ENCODE measurements at places on chromosomes 16 and 17.

- no peak for DNase-seq
Measured at GRCh38 chr16:80803339-80804055, 901 bp downstream of the CDYL2 start.

GRCh38 chr16:88295671-88296436 lies 86.9 kb upstream of the ZNF469 start:
- no peak for DNase-seq

DNA sequence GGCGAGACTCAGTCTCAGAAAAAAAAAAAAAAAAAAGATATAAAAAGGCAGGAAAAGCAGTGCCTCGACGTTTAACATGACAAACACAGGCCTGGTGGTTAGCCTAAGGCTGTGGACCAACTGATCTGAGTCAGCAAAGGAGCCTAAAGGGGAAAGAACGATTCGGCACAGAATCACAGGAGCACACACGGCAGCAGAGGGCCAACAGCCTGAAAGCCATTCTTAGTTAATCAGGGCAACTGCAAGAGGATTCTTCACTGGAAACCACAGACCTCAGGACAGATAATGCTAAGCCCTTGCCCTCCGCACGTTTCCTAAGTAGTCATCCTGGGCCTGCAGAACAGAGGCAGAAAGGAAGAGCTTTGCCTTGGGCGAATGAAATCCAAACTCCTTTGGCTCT lies 14.7 kb downstream of the TMEM11 start:
- DNase-seq = no peak

GRCh38 chr17:4125552-4125951 lies 17.3 kb downstream of the ZZEF1 start:
- no peak for DNase-seq

GRCh38 chr16:84074721-84075120 lies 32.1 kb upstream of the SLC38A8 start:
- DNase-seq = no peak

DNA sequence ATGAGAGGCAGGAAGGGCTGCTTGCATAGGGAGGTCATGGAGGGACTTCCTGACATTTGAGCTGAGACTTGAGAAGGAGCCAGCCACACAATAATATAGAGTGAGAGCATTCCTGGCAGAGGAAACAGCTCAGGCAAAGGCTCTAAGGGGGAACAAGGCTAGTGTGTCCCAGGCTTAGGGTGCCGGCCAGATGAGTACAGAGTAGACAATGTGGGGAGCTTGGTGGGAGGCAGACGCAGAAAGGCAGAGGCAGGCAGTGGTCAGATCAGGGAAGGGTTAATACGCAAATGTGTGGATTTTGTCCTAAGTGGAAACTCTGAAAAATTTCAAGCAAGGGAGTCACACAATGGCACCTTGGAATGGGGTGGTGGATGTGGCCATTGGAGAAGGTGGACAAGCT lies 31.3 kb downstream of the CD300LB start:
- DNase-seq = no peak

DNA sequence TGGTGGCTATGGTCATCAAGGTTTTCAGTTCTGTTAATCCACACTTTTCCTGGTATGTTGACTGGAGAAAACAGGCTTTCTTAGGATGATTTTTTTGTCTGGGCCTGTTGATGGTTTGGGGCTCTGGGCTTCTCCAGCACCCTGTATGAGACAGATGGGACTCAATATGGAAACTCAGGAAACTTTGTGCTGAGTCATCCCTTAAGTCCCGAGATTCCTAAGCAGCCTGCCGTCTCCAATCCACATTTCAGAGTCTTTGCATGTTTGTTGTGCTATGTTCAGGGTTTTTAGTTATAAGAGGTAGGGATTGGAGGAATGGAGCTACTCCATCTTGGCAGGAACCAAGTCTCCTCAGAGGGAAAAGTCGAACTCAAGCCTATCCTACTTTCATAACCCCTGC lies 253.3 kb upstream of the FOXF1 start:
- DNase-seq = no peak

DNA sequence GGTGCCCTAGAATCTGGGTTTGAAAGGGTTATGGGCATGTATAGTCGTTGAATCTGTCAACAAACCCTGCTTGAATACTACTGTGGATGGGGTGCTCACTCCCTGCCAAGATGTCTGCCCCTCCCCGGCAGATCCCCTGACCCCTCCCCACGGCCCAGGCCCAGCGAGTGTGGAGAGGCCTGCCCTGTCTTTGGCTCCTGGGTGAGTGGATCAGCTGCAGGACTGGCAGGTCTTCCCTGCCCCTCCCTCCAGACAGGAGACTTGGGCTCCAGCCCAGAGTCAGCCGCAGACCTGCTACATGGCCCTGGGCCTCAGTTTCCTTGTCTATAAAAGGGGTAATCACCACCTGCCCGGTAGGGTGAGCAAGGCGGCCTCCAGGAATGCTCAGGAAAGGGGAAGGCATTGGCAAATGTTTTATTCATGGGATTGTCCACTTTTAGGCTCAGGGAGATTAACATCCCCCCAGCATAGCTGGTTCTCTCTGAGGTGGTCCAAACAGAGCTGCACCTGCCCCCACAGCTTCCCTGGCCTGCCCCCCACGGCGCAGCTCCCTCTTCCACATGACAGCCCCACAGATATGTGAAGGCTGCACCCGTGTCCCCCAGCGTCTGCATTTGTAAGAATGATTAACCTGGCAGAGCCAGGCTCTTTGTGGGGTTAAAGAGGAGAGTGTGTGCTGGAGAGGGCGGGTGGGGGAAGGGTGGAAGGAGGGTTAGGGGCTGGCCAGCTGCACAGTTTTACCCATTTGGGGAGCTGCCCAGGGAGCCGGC lies 18.5 kb upstream of the SPNS2 start:
- no peak for DNase-seq

DNA sequence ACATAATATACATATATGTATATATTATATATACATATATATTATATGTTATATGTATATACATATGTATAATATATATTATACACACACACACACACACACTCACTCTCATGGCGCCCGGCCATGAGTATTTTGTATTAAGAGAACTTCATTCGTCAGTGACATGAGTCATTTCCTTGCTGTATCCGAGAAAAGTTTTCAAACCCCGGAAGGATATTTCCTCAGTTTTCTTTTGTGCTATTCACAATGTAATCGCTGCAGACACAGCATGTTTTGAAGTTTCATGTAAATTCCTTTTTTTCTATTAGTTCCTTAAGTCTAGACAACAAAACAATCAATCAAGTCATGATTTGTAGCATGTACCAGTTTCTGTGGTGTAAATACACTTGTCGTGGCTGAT lies 33.3 kb downstream of the OR1D5 start:
- DNase-seq = no peak

DNA sequence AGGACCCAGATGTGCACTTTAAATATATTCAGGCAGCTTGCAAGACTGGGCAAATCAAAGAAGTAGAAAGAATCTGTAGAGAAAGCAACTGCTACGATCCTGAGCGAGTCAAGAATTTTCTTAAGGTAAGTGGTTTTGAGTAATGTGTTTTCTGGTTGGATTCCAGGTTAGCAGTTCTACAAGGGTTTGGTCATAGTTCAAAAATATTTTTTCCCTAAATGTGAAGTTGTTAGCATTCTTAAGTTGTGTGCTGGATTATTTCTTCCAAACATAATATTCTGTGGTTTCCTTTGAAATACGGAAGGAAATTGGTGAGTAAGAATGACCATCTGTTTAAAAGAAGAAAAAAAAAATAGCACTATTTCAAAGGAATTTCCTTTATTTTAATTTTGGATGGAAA lies 38.4 kb downstream of the PTRH2 start:
- DNase-seq = no peak

DNA sequence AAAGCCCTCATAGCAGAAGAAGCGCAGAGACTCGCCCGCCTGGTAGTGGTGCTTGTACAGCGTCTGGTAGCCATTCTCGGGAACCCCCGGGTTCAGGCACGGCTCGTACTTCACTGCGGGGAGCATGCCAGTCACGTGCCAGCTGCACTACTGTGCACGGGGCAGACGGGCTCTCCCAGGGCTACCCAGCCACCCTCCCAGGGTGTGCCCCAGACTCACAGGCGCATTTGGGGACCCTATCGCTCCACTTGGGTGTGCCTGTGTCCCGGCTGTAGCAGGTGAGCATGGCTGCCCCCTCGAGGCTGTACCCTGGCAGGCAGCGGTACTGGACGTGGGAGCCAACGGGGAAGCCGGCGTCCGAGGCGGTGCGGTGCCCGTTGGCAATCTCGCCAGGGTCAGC lies 10.3 kb upstream of the CDIPT start:
- DNase-seq = no peak

- DNase-seq = no peak
Measured at GRCh38 chr17:59439262-59439661, 107.8 kb downstream of the YPEL2 start.

DNA sequence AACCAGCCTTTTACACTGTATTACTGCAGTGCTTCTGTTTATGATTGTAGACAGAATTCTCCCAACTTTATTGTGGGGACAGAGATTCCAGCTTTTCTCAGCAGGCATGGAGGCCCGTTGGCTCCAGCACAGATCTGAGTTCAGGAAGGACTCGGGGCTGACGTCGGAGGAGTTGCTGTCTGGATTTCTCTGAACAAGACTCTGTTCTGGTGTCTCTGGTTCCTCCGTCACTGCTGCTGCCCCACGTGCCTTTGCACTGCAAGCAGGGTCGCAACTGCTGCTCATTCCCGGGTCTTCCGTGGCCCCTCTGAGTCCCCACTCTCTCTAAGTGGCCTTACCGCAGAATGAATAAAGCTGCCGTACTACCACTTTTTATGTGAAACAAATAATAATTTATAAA lies 88.4 kb downstream of the BANP start:
- DNase-seq = no peak

DNA sequence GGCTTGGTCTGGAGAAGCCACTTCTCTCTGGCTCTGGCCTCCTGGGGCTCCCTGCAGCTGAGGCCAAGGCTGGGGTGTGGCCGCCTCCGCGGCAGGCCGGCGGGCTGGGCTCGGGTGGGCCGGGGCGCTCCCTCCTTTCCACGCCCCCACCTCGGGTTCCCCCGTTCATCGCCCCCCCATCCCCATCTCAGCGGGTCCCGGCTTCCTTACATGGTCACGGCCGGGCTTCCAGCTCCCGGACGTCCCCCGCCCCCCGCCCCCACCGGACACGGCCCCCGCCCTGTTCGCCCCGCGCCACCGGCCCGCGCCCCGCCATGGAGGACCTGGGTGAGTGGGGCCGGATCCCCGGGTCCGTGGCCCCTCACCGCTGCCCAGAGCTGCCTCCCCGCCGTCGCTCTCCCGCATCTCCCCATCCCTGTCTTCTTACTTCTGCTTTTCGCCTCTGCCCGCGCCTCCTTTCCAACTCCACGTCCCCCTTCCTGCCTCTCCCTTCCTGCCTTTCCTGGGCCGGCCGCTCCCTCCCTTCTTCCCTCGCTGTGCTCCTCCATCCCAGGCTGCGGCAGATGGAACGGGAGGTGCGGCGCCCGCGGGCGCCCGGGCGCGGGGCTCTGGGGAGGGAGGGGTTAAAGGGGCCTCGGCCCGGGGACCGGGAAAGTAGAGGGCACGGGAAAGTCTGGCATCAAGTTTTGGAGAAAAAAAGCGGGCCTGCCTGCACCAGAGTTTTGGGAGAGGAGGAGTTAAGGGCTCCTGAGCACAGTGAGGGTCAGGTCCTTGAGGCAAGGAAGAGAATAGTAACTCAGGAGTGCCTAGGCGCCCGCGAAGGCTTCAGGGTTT lies at the start of gene TGFB1I1:
TSS of gene TGFB1I1 (plus strand) at position 278 of the 834 bp plus-strand sequence. CDS start at position 315, 37 bp downstream.
- no peak for DNase-seq

DNA sequence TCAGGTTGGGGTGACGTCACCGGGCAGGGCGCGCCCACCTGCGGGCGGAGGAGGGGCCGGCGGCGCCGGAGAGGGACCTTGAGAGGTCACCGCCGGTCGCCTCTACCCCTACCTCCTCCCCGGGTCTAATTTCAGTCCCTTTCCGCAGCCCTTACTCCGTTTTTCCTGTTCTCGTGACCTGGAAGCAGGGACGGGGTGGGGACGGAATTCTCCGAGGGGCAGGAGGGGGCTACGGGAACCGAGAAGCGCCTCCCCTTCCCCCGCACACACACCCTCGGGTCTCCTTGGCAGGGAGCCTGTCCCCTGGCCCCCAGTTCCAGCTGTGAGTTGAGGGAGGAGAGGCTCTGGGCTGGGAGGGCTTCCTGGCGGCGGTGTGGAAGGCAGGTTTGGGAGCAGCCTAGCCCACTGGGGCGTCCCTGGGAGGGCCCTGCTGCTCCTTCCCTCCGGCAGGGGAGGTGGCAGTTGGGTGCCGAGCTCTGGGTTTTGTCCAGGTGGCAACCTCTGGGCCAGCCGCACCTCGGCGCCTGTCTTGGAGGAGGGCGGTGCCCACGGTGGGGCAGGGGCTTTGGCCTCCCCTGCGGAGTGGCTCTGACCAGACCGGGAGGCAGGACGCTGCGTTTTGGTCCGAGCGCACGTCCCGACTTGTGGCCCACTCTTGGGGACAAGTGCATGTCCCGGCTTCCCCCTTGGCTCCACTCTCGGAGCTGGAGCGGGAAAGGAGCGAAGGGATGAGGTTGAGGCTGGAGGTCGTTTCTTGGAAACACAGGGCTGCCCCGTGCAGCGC lies 773 bp downstream of the SYNGR3 start:
- no peak for DNase-seq

DNA sequence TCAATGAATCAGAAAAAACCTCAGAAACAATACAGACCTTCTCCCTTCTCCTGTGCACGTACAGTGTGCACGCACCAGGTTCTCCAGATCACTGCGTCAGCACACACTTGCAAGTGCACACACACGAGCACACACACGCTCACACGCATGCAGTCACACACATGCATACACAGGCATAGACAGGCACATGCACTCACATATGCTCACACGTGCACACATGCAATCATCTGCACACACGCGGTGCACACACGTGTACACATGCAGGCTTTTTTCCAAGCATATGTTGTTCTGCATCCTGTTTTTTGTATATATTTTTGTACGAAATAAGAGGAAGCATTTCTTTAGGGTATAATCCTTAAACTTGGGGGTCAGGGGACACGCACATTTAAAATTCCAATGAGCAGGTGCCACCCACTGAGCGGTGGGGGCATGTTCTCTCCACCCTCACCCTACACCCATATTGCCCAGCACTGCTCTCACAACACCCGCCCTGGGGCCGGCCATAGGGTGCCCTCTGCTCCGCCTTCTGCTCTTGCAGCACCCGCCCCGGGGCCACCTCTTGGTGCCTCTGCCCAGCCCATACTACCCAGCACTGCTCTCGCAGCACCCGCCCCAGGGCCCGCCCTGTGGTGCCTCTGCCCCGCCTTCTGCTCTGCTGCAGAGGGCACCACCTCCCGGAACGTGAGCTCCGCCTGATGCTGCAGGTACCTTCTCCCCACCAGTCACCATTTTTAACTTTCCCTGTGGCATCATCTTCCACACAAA lies 20.9 kb downstream of the KLHDC4 start:
- DNase-seq = no peak

- DNase-seq = no peak
Measured at GRCh38 chr17:53471514-53471913, 351.2 kb upstream of the KIF2B start.

DNA sequence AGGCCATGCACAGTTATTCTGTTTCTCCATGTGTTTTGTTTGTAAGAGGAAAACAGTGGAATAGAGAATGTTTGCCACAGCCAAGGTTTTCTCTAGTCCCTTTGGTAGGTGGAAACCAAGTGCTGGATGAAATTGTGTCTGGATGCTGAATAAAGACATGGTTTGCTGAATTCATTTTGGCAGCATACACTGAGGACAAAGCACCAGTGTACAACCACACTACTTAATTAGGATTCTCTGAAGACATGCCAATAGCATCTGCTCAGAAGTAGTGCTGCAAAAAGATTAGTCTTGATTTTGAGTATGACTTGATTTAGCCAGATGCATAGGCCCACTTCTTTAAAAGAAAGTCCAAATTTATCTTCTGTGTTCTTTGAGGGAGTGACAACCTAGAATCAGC lies 230.5 kb upstream of the CACNG5 start:
- DNase-seq = peak; percentile 10

GRCh38 chr16:71956486-71956885 lies 43.7 kb downstream of the PKD1L3 start:
- no peak for DNase-seq
